ENCODE measurements at places on chromosomes 4 and X.

GRCh38 chr4:7539659-7540058 is 104.9 kb upstream of the PSAPL1 start:
- DNase-seq, result no peak

GRCh38 chr4:60944060-60944459 is 256.1 kb upstream of the ADGRL3 start:
- no peak for DNase-seq

GRCh38 chr4:184309241-184310170 is 91.8 kb upstream of the ENPP6 start:
- DNase-seq, result no peak

- no peak for DNase-seq
Observed at GRCh38 chrX:86407371-86407770, 259.1 kb downstream of the DACH2 start.

- no peak for DNase-seq
Observed at GRCh38 chrX:68703369-68703768, 55.9 kb downstream of the STARD8 start.

DNA sequence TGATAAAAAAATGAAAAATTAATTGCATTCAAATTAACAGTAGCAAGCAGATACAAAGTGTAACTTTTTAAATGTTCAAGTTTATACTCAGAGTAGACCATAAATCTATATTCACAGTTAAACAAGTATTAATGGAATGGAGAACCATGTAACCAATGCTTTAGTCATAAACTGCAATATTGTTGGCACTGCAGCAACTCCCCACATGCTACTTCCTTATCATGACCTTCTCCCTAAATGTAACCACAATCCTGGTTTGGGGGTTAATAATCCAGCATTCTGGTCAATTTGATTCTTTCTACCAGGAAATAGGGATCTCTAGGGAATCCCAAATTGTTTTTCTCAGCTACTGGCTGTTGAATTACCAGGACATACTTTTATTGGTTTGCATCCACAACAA is 223.9 kb upstream of the DCAF8L1 start:
- no peak for DNase-seq

DNA sequence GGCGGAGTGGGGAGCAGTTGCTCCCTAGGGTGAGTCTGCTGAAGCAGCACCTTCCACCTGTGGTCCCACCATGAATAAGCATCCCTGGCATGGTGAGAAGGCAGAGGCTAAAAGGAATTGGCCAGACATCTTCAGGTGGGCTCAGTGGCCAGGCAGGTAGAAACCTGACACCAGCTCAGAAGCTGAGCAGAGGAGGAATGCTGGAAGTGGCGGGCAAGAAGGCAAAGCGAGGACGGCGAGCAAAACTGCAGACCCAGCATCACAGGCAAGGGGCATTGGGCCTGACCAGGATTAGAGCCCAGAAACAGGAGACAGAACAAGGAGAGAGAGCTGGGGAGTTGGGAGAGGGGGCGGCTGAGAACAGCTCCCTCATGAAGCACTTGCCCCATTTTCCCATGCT is 25.3 kb downstream of the TSC22D3 start:
- DNase-seq, result no peak
